Muscle of back (tissue), 13 donors: ENCODE measurements at places on chromosomes 16 and 17. TPM values are rescaled to one million over a fixed set of nuclear protein-coding genes. Genes with fewer than 3 reads are reported as not detected.

Gene KRT27
- polyA plus RNA-seq: not detected

DNA sequence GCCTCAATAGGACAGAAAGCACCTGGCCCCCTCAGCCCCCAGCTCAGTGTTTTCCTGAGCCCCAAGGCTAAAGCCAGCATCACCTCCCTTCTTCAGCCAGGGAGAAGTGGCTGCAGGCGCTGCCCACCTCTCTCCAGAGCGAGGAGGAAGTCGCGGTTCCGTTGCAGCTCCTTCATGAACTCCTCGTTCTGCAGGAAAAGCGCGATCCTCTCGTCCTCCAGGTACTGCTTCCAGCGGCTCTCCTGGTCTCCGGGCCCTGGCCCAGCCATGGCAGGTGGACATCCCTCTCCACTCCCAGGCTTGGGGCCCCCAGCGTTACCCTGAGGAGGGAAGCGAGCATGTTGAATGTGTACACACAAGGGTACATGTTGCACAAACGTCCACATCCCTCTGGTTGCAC is 22.7 kb upstream of the MRPS23 start:
- DNase-seq: no peak

GRCh38 chr16:13291591-13292333 is 390.4 kb downstream of the SHISA9 start:
- DNase-seq: no peak

Gene CNOT1
- 97.2 TPM for polyA plus RNA-seq

DNA sequence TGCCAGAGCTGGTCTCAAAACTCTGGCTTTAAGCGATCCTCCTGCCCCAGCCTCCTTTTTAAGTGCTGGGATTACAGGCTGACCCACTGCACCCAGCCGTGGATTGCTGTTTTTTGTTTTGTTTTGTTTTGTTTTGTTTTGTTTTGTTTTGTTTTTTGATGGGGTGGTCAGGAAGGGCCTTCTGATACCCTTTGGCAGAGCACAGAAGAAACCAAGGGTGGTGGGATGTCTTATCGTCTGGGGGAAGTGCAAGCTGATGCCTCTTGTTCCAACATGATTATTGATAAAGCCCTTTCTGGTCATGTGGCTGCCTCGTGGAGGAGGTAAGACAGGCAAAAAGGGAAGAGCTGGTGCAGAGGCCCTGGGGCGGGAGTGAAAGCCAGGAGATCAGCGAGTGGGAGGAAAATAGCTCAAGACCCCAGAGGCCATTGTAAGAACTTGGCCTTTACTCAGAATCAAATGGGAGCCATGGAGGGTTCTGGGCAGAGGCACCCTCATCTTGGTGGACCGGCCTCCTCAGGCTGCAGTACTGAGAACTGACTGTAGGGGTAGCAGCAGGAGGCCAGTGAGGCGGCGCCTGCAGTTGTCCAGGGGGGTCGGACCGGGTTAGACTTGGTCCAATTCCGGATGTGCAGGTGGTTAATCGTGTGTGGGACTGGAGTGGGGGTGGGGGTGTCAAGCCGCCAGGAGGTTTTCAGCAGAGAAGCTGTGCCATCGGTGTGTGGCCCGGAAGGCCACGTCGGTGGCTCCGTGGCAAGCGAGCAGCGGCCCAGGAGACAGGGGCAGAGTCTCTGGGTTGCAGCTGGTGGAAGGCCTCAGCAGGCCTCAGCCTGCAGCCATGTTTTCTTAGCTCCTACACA is 84.4 kb upstream of the GSE1 start:
- no peak for DNase-seq

DNA sequence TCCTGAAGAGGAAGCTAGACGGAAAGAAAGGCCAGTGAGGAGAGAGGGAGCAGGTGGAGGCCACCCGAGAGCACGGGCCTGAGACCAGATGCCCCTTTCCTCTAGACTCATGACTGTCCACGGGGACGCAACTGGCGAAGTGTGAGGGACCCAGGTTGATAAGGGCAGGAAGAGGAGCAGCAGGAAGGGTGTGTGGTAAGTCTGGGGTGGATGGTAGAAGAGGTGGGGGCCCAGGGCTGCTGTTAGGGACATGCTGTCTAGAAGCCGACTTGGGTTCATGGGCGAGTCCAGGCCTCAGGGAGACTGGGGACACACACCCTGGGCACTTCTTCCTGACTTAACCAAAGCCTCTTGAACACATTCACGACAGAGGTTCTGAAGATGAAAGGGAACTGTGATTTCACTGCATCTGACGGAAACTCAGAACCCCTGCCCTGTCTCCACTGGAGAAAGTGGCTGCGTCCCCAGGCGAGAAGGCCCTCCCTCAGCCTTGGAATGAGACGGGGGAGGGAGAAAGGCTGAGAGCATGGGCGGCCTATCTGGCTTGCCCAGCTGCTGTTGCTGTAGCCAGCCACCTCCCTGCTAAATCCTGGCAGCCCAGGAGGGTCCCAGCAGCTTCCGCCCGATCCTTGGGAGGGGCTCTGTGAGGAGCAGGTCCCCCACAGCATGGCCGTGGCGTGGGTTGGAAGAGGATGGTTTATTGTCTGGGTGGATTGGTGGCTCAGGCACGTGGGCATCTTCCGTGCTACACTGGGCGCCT is 6.0 kb downstream of the HIC1 start:
- no peak for DNase-seq

DNA sequence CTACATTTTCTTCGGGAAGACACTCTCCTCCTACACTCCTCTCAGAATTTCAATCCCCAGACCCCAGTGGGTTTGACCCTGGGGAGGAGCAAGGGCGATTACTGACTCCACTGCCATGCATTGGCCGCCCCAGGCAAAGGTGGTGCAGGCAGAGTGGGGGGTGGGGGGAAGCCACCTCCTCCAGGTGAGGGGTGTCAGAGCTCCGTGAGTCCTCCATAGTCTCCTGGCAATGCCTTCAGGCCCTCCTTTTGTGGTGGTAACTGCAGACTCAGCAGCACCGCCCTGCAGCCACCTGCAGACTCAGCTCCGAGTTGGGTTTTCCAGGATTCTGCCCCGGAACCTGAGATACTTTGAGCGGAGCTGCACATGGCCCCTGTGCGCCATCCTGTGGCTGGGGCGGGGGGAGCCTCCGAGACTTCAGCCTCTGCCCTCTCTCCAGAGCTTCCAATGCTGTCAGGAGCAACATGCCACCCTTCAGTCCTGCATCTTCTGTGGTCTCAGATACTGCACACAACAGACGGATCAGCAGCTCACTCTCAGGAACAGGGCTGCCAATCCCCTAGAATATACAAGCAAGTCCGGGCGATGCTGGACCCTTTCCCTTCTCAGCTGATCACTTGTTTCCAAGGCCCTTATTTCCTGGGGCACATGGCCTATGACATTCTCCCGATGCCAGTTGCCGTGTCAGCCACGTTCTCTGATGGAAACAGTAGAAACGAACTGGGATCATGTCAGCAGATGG is 2.4 kb upstream of the SLC47A2 start:
- no peak for DNase-seq

GRCh38 chr16:85104821-85105391 is 7.4 kb downstream of the CIBAR2 start:
- DNase-seq: no peak

Gene CRYBA1
- not detected for polyA plus RNA-seq

DNA sequence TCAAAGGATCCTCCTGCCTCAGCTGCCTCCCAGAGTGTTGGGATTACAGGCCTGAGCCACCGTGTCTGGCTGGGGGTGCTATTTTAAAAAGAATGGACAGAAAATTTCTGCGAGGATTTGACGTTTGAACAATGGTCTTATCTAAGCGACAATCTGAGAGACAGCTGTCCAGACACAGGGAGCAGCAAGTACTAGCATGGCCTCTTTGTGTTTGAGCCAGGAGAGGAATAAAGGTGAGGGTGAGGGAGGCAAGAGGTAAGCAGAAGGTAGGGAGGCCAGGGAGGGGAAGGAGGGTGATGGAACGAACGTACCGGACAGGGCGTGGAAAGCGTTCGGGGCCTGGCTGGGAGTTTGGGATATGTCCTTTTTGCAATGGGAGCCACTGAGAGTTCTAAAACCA is 59.2 kb downstream of the PITPNC1 start:
- DNase-seq: no peak

Gene NPTX1
- 0.20 TPM for polyA plus RNA-seq

- DNase-seq: no peak
Measured at GRCh38 chr17:50329716-50330115, 16.2 kb upstream of the XYLT2 start.

- peak; percentile 61 for DNase-seq
Measured at GRCh38 chr17:29930409-29931010, 482 bp upstream of the SSH2 start.

GRCh38 chr16:22857296-22858025 is 43.5 kb downstream of the HS3ST2 start:
- DNase-seq: no peak

GRCh38 chr17:18141210-18141803 is 32.8 kb downstream of the MYO15A start:
- DNase-seq: peak; percentile 53

DNA sequence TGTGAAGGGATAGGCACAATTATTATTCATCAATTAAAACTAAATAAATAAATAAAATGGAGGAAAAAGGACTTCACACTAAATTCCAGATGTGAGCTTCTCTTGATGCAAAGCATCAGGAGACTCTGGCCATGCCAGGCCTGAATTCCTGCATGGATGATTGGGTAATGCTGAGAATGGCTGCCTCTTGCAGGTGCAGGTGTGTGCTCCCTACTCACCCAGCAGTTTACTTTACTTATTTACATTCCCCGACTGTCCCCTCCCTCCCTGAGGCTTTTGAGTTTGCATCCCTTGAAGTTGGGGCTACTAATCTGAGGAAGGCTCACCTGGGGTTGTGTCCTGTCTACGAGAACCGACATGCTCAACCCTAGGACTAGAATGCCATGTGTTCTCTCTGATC is 200.4 kb downstream of the SHISA9 start:
- DNase-seq: no peak

Gene TLCD3B
- polyA plus RNA-seq: 1.2 TPM

- no peak for DNase-seq
Measured at GRCh38 chr17:65457635-65458257, 103.7 kb downstream of the AXIN2 start.

DNA sequence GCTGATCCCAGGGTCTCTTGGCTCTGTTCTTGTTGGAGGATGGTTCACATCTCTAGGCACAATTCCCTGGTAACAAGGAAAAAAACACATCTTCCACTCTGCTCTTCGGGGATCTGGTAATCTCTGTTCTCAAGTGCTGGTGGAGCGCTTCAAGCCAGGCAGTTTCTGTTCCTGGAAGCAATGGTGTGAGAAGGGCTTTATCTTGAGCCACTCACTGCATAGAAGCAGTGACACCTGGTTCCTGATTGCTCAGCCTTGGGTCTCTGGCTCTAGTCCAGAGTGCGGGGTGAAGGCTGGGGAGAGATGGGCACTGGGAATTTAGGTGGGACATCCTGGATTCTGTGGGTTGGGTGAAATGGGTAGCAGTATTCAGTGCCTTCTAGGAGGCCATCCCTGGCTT is 14.1 kb downstream of the AKAP1 start:
- no peak for DNase-seq

DNA sequence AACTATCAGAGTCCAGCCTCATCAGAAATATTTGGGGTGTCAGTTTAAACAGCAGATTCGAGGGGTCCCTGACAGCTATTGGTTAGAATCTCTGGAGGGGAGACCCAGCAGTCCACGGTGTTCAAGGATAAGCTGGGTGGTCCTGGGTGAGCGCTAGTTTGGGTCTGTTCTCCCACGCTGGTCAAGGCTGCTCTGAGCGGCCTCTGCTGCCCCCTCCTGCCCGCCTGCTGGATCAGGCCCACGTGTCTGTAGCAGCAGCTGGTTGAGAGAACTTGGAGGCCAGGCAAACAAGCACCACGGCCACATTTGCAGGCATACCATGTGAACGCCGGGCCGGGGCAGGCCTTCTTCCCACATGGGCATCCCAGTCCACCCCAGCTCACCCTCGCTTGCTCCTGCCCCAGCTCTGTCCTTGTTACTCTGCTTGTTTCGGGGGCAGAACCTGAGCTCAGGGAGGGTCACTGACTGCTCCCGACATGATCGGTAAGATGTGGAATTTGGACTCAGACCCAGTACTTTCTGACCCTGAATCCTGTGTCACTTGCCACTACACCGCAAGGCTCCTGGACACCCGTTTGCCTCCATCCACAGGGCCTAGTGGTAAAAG is 7.4 kb downstream of the FOXF1 start:
- DNase-seq: peak; percentile 77

GRCh38 chr17:28182559-28182958 is 136.4 kb upstream of the TMEM97 start:
- no peak for DNase-seq

Gene DRC7
- 0.23 TPM for polyA plus RNA-seq

GRCh38 chr17:9484789-9485188 is 90.8 kb downstream of the STX8 start:
- no peak for DNase-seq

Gene IGFALS
- polyA plus RNA-seq: 0.21 TPM

DNA sequence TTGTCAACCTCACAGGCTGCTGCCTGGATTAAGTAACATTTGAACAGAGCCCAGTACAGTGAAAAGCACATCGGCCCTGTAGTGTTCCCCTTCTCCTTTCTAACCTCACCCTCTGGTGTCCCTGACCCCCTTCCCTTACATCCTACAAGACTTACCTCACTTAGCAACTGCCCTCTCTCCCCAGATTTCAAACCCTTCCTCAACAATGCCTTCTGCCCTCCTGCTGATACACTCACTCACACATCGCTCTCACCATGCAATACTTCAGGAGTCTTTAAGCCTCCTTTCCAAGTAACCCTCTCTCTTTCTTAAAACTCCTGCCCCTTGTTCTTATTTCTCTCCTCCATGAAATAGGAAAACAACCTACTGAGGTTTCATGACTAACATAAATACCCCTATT is 17.8 kb downstream of the ZZEF1 start:
- no peak for DNase-seq

GRCh38 chr16:66245072-66245471 is 121.4 kb upstream of the CDH5 start:
- no peak for DNase-seq

GRCh38 chr17:42378359-42378958 is 9.8 kb downstream of the STAT3 start:
- no peak for DNase-seq

DNA sequence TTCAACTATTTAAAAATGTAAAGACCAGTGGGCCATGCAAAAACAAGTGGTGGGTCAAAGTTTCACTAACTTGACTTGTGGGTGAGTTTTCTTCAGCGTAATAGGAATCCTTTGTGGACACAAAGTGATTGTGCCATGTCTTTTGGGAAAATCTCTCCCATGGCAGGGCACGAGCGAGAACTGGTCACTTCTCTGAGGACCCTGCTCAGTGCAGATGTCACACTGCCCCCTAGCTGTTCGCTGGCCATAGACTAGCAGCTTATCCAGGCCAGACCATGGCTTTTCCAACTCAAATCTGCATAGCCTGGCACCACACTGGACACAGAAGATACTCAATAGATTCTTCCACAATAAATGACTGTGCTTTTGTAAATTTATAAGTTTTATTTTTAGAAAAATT is 306.0 kb upstream of the CCL2 start:
- DNase-seq: no peak

Gene FBXW10
- 0.17 TPM for polyA plus RNA-seq

- no peak for DNase-seq
Measured at GRCh38 chr17:1324201-1324771, 44.8 kb downstream of the TRARG1 start.

DNA sequence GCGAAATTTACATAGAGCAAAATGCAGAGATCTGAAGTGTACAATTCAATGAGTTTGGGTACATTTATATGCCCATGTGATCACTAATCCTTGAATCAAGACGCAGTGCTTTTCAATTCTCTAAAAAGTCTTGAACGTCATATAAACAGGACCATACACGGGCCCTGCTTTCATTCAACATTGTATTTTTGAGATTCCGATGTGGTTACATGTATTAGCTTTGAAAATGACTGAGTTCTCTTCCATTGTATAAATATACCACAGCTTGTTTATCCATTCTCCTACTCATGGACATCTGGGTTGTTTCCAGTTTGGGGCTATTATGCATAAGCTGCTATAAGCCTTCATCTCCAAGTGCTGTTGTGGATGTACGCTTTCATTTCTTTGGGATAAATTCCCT is 45.5 kb downstream of the ZCCHC14 start:
- DNase-seq: no peak
